Caco-2 (cell line): ENCODE measurements at places on chromosomes 5 and 9. TPM values are rescaled to one million over a fixed set of nuclear protein-coding genes. Genes with fewer than 3 reads are reported as not detected.

TMEM252 gene
- not detected in 2 replicates for total RNA-seq

IFNA13 gene
- total RNA-seq, result not detected in 2 replicates

LMBRD2 gene
- total RNA-seq, result 11.5 and 15.2 TPM in 2 replicates

SLC30A5 gene
- total RNA-seq, result 61.7 and 64.5 TPM in 2 replicates

TEX48 gene
- total RNA-seq, result not detected in 2 replicates

SPEF2 gene
- 2.1 and 4.0 TPM in 2 replicates for total RNA-seq

KCNV2 gene
- not detected in 2 replicates for total RNA-seq

LECT2 gene
- 0.51 and 0.70 TPM in 2 replicates for total RNA-seq

PRSS3 gene
- total RNA-seq, result 33.8 and 36.8 TPM in 2 replicates

PFN3 gene
- not detected in 2 replicates for total RNA-seq

PCDHB9 gene
- not detected in 2 replicates for total RNA-seq

BNIP1 gene
- total RNA-seq, result 13.9 and 15.3 TPM in 2 replicates

TIMD4 gene
- total RNA-seq, result 1.7 and 2.0 TPM in 2 replicates

ANKRD34B gene
- 0.07 TPM in 1 of 2 replicates, not detected in the other for total RNA-seq

PRDM9 gene
- total RNA-seq, result not detected in 2 replicates

AJM1 gene
- 3.6 and 4.2 TPM in 2 replicates for total RNA-seq

ZNF462 gene
- 34.5 and 36.8 TPM in 2 replicates for total RNA-seq

HTR1A gene
- total RNA-seq, result not detected in 2 replicates

FOXD4L5 gene
- 0.25 and 0.42 TPM in 2 replicates for total RNA-seq

ZNG1A gene
- 34.2 and 34.6 TPM in 2 replicates for total RNA-seq

OR1J2 gene
- not detected in 2 replicates for total RNA-seq

IL31RA gene
- total RNA-seq, result not detected in 2 replicates

PHF24 gene
- 0.12 TPM in 1 of 2 replicates, not detected in the other for total RNA-seq

FREM1 gene
- 0.50 and 0.67 TPM in 2 replicates for total RNA-seq

REEP5 gene
- total RNA-seq, result 88.2 and 99.3 TPM in 2 replicates

RLN1 gene
- 0.44 TPM in 1 of 2 replicates, not detected in the other for total RNA-seq

FCN2 gene
- not detected in 2 replicates for total RNA-seq

PLPP7 gene
- 0.11 TPM in 1 of 2 replicates, not detected in the other for total RNA-seq

TMOD1 gene
- total RNA-seq, result 1.00 and 1.1 TPM in 2 replicates

CENPH gene
- 30.2 and 32.4 TPM in 2 replicates for total RNA-seq

SEMA6A gene
- total RNA-seq, result 18.3 and 26.3 TPM in 2 replicates

ACTBL2 gene
- total RNA-seq, result not detected in 2 replicates

GABRA1 gene
- total RNA-seq, result not detected in 2 replicates

SHISAL2B gene
- not detected in 2 replicates for total RNA-seq

DPYSL3 gene
- total RNA-seq, result 106 and 109 TPM in 2 replicates

BARHL1 gene
- not detected in 2 replicates for total RNA-seq

IRX1 gene
- total RNA-seq, result not detected in 2 replicates

SPDL1 gene
- 57.8 and 60.0 TPM in 2 replicates for total RNA-seq

SPATA31E1 gene
- not detected in 2 replicates for total RNA-seq

CCL28 gene
- 5.5 and 8.6 TPM in 2 replicates for total RNA-seq

URM1 gene
- 55.9 and 62.7 TPM in 2 replicates for total RNA-seq

NOTCH1 gene
- total RNA-seq, result 5.5 and 6.3 TPM in 2 replicates

PCA3 gene
- total RNA-seq, result not detected in 2 replicates

HAVCR1 gene
- 135 and 144 TPM in 2 replicates for total RNA-seq

NOL6 gene
- 47.2 and 52.1 TPM in 2 replicates for total RNA-seq

FCN1 gene
- not detected in 2 replicates for total RNA-seq

DNAH5 gene
- total RNA-seq, result 0.14 TPM in 1 of 2 replicates, not detected in the other

IL13 gene
- total RNA-seq, result not detected in 2 replicates

TICAM2 gene
- total RNA-seq, result 0.91 TPM in 2 replicates

GNAQ gene
- total RNA-seq, result 10.1 and 10.3 TPM in 2 replicates

BAAT gene
- total RNA-seq, result 1.1 and 1.3 TPM in 2 replicates

PCDHA3 gene
- not detected in 2 replicates for total RNA-seq

ADAMTS12 gene
- total RNA-seq, result 0.35 TPM in 1 of 2 replicates, not detected in the other

SLC34A3 gene
- total RNA-seq, result 0.19 TPM in 1 of 2 replicates, not detected in the other

FUBP3 gene
- 76.1 and 78.6 TPM in 2 replicates for total RNA-seq

CORO2A gene
- 18.9 and 20.0 TPM in 2 replicates for total RNA-seq

SLC36A1 gene
- total RNA-seq, result 17.5 and 18.2 TPM in 2 replicates

NUTM2F gene
- total RNA-seq, result not detected in 2 replicates

RALGPS1 gene
- total RNA-seq, result 41.5 and 43.9 TPM in 2 replicates

CARD6 gene
- total RNA-seq, result 0.14 and 0.26 TPM in 2 replicates
